ENCODE measurements at places on chromosomes 11 and 22. TPM values are rescaled to one million over a fixed set of nuclear protein-coding genes. Genes with fewer than 3 reads are reported as not detected.

GRCh38 chr11:18590571-18590970, 2.0 kb upstream of the UEVLD start:
- no peak overlapping the region for H3K27ac ChIP-seq
- no peaks in the 10 kb centered on the region for H3K4me1 ChIP-seq
- DNase-seq = no peak
- no peaks in the 10 kb centered on the region for H3K27me3 ChIP-seq

The CWC15 gene
- total RNA-seq = 75.1 TPM

GRCh38 chr11:103542851-103543250, 433.6 kb downstream of the DYNC2H1 start:
- H3K27me3 ChIP-seq = no peaks in the 10 kb centered on the region
- DNase-seq = no peak
- H3K36me3 ChIP-seq = no peaks in the 10 kb centered on the region
- H3K4me3 ChIP-seq = no peak overlapping the region

- peak overlapping the region; percentile 33 for H3K4me3 ChIP-seq
- H3K27ac ChIP-seq = peak overlapping the region; percentile 64
- H3K27me3 ChIP-seq = no peaks in the 10 kb centered on the region
- DNase-seq = no peak
- H3K4me1 ChIP-seq = peaks cover 94% of the 10 kb centered on the region
Observed at GRCh38 chr22:30312053-30312452, 14.7 kb downstream of the TBC1D10A start.

The KBTBD4 gene
- total RNA-seq = 17.2 TPM

GRCh38 chr11:8309862-8310261, 46.2 kb upstream of the LMO1 start:
- no peaks in the 10 kb centered on the region for H3K27me3 ChIP-seq
- H3K4me1 ChIP-seq = peaks cover 6% of the 10 kb centered on the region

DNA sequence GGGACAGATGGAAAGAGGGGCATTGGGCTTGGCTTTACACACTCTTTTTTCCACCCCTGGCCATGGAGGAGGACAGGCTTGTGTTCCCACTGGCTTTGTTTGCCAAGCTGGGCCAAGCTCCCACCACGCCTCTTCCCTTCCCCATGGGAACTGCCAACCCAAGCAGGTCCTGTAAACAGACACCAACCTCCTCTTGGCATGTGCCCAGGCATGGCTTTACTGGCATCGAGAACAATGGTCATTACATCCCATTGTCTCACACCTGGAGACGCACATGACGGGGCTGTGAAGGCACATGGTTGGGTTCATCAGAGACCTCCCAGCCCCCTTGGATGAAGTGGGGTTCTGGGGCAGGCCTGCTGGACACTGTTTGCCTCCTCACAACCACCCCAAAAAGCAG, 11.7 kb downstream of the SEC14L3 start:
- no peaks in the 10 kb centered on the region for H3K36me3 ChIP-seq
- H3K4me1 ChIP-seq = no peaks in the 10 kb centered on the region
- H3K4me3 ChIP-seq = no peak overlapping the region
- DNase-seq = no peak
- H3K27me3 ChIP-seq = peaks cover 13% of the 10 kb centered on the region

GRCh38 chr22:38016182-38017151, 32.1 kb upstream of the SOX10 start:
- no peaks in the 10 kb centered on the region for H3K27me3 ChIP-seq
- no peaks in the 10 kb centered on the region for H3K36me3 ChIP-seq
- no peak overlapping the region for H3K4me3 ChIP-seq
- H3K27ac ChIP-seq = no peak overlapping the region

The CRELD2 gene
- 33.2 TPM for total RNA-seq

The CCDC73 gene
- not detected for total RNA-seq

Measured in activated T-cell treated with anti-CD3 and anti-CD28 coated beads, Interleukin-2, amount 50 U/mL, for 72 hours (primary cell).